Stimulated activated CD4-positive, alpha-beta T cell treated with anti-CD3 and anti-CD28 coated beads, TNF-alpha, amount 100 ng/mL, for 4 hours (primary cell): ENCODE measurements at places on chromosomes 1 and 21.

- no peak for DNase-seq
Measured at GRCh38 chr21:35716876-35717565, 343.3 kb downstream of the SETD4 start.

- DNase-seq = no peak
Measured at GRCh38 chr1:41482001-41482765, 2.3 kb downstream of the EDN2 start.

GRCh38 chr1:229479660-229480399 is 28.3 kb downstream of the NUP133 start:
- no peak for DNase-seq

DNA sequence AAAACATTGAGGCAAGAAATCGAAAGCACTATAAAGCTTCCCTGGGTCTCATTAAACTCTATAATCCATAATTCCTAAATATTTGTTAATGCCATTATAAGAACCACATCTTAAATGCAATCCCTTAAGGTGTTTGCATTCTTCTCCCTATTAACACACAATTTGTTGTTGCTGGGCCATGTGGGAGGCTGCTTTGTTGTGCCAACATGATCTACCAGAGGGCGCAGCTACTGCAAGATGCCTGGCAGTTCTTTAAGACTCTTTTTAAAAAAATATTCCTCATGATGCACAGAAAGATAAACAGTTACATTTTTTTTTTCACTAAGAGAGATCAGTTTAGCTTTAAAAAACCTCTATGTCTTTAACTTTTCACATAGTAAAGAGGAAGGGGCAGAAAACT is 39.0 kb upstream of the BCAS2 start:
- no peak for DNase-seq

GRCh38 chr1:44222397-44223186 is 9.3 kb downstream of the DMAP1 start:
- no peak for DNase-seq

GRCh38 chr1:27876341-27877114 is 4.2 kb downstream of the THEMIS2 start:
- DNase-seq = no peak

GRCh38 chr1:52168373-52169080 is 26.6 kb downstream of the ZFYVE9 start:
- DNase-seq = no peak

DNA sequence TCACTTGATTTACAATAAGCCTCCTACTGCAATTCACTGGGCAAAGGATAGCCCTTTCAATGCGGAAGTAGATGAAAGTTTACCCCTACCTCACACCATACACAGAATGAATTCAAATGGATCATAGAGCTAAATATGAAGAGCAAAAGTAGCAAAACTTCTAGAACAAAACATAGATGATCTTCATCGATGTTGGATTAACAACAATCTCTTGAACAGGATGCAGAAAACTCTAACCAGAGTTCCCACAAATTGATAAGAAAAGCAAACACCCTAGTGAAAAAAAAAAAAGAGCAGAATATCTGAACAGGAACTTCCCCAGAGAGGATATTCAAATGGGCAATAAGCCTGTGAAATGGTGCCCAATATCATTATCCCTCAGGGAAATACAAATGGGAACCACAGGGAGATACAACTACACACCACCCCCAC is 1.9 kb upstream of the UBASH3A start:
- no peak for DNase-seq

- DNase-seq = no peak
Measured at GRCh38 chr1:56469640-56470371, 109.6 kb downstream of the PLPP3 start.
